Activated naive CD8-positive, alpha-beta T cell treated with anti-CD3 and anti-CD28 coated beads, Interleukin-2, amount 50 U/mL, for 24 hours (primary cell): ENCODE measurements at places on chromosomes 5 and 9.

DNA sequence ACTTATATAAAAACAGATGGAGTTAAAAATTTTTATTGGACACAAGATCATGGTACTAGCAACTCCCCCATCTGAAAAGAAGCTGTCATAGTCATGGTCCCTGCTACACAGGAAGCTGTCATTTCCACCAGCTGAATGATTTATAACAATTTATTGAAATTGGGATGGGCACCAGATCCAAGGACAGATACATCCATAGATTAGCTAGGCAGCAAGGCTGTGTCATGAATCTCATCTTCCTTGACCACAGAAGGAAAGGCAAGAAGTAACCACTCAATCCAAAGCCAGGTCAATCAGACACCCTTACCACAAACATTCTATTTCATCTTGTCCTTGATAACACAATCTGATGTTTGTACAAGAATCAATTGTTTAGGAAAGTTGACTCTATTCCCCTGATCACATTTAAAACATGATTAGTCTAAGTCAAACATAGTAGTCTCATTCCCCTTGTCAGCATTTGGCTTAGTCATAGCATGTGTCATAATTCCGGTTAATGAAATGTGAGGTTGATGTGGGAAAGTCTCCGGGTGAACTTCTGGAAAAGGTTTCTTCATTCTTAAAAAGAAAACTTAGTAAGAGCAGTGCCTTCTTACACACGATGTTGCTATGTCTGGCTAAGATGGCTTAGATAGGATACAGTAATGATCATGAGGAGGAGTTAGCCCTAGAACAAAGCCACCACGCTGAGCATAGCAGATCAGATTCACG is 462.6 kb upstream of the PAPPA start:
- DNase-seq = no peak

DNA sequence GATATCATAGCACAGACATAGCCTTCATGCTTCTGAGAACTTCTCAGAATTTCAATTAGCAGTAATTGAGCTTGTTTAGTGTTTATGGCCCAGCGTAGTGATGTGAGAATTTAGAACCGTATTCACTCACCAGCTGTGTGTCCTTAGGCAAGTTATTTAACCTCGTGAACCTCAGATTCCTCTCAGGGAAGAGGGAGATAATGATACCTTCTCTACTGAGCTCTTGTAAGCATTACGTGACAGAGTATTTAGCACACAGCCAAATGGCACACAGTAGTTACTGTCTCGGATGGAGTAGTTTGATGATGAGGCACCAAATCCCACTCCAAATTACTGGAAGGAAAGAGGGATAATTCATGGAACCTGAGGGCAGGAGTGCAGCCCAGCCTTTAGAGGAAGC is 429.3 kb downstream of the CCDC171 start:
- no peak for DNase-seq

DNA sequence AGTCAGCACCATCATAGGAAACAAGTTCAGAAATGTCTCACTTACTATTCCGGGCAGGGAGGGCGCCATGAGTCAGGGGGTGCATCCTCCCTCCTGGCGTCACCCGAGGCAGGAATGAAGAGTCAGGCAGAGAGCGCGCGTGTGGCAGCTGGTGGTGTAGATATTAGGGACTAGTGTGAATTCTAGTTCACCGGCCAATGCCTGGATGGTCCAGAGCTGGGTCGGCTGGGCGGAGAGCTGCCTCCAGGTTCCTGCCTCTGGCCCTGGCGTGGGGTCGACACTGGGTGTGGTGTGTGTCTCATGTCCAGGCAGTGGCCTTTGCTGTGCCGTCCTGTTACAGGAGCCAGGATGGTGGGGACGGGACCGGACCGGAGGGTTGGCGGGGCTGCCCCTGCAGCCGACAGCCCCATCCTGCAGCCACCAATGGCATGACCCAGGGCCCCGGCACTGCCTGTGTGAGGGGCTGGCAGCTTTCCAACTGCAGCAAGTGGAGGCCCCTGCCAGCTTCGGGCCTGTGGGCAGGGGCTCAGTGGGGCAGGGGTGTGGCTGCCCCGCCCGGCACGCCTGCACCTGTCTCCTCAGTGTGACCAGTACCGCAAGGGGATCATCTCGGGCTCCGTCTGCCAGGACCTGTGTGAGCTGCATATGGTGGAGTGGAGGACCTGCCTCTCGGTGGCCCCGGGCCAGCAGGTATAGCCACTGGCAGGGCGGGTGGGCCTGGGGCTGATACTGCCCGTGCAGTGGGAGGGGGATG is 9.1 kb downstream of the DIPK1B start:
- no peak for DNase-seq

GRCh38 chr5:74428876-74429275 is 211.7 kb downstream of the ENC1 start:
- no peak for DNase-seq

- DNase-seq = no peak
These were observed 31.0 kb upstream of the PHF24 start for GRCh38 chr9:34927061-34927460.

- DNase-seq = no peak
These were observed 77.4 kb downstream of the SEC61B start for GRCh38 chr9:99299211-99300102.

- DNase-seq = no peak
These were observed 45.0 kb upstream of the PHF2 start for GRCh38 chr9:93531374-93531773.

- peak; percentile 69 for DNase-seq
These were observed 67.5 kb downstream of the MAMDC2 start for GRCh38 chr9:70111042-70111602.

- no peak for DNase-seq
These were observed 214.4 kb upstream of the RORB start for GRCh38 chr9:74282526-74283253.

GRCh38 chr5:95901676-95902627 is 59.7 kb downstream of the ELL2 start:
- DNase-seq = no peak

DNA sequence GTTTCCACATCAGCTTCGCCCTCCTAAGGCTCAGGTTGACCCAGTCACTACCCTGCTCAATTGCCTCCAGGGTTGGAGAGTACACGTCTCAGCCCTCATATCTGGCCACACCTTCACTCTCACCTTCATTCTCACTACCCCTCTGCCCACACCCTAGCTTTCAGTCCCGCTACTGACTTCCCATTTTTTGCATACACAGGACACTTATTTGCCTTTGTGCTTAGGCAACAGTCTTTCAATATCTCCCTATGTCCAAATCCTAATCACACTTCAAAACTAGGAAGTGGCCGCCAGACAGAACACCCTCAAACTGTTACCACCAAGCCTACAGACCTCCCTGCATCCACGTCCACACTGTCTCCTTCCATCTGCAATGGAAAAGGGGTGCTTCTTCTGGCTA is 10.9 kb downstream of the MCTP1 start:
- DNase-seq = no peak

DNA sequence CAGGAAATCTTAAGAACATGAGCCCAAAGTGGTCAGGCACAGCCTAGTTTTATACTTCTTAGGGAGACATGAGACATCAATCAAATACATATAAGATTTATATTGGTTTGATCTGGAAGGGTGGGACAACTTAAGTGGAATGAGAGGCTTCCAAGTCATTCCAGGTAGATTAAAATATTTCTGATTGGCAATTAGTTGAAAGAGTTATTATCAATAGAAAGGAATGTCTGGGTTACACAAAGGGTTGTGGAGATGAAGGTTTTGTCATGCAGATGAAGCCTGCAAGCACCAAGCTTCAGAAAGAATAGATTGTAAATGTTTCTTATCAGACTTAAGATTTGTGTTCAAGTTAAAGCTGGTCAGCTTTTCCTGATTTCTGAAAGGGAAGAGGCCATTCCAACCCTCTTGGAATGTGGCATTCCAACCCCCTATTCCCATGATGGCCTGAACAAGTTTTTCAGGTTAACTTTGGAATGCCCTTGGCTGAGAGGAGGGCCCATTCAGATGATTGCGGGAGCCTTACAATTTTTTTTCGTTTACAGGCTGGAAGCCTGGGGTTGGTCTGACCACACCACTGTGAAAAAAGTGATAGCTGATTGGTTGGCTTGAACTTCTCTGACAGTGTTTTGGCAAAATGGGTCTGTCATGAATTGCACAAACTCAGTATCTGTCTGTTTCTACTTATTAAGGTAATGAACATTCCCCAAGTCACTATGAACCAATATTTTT is 245.6 kb upstream of the RAI14 start:
- DNase-seq = no peak

DNA sequence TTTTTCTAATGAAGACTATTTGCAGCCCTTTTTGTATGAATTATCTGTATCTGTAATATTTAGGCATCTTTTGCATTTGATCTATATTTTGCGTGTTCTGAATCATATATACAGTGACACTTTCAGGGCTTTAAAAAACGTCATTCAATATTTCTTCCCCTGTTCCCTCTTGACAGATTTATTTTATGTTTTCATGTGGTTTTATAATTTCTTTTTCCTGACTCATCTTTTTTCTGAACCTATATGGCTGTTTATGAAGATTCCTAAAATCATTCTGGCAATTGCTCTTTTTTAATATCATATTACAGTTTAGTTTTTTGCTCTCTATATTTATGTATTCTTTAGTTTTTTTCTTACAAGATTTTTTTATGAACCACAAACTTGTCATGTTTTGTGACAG is 67.6 kb downstream of the SMARCA2 start:
- DNase-seq = no peak

DNA sequence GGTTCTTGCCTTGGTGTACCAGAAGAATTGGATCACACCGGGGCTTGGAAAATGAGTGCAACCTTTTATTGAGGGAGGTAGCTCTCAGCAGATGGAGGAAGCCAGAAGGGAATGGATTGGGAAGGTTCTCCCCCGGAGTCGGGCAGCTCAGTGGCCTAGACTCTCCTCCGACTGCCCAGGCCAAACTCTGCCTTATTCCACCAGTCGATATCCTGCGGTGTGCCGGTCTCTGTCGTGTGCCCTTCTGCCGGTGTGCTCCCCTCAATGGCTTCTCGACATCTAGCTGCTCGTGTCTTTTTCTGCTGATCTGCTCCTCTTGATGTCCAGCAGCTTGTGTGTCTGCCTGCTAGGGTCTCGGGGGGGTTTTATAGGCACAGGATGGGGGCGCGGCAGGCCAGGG is 87.4 kb upstream of the CCL21 start:
- DNase-seq = no peak

- DNase-seq = no peak
These were observed 384.3 kb upstream of the RFX3 start for GRCh38 chr9:3909966-3910650.

- no peak for DNase-seq
These were observed 150.3 kb upstream of the COL5A1 start for GRCh38 chr9:134491196-134491835.

GRCh38 chr9:109883623-109884022 is 103.6 kb downstream of the PALM2AKAP2 start:
- DNase-seq = no peak

- no peak for DNase-seq
These were observed 92.5 kb upstream of the CPEB4 start for GRCh38 chr5:173795601-173796000.

GRCh38 chr5:9838916-9839315 is 208.8 kb upstream of the TAS2R1 start:
- no peak for DNase-seq

DNA sequence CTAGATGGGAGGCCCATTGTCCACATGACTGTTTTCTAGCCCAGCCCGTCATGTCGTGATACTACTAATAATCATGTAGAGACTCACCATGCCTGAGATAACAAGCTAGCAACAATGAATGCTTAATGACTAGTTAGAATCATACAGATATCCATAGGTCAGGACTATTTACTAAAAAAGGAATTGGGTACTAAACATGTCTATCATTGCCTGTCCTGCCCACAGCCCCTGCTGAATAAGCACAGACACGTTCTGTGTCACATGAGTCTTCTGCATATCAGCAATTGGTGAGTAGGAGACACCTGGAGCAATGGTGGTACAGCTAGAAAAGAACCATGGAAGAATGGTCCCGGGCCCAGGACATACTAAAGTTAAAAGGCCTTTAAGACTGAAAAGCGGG is 18.0 kb downstream of the FRRS1L start:
- DNase-seq = no peak

GRCh38 chr5:166401391-166401790 is 1890.1 kb upstream of the WWC1 start:
- no peak for DNase-seq
